Breast epithelium (tissue), 4 donors: ENCODE measurements at places on chromosomes 2 and 18. TPM values are rescaled to one million over a fixed set of nuclear protein-coding genes. Genes with fewer than 3 reads are reported as not detected.

- no peak for DNase-seq
Measured at GRCh38 chr2:215603440-215603839, 167.6 kb upstream of the FN1 start.

- DNase-seq, result no peak
Measured at GRCh38 chr2:233060501-233060979, 398 bp downstream of the INPP5D start.

The TUBB6 gene
- 302 TPM for total RNA-seq

The CLK1 gene
- 237 TPM for total RNA-seq

The SLC4A5 gene
- total RNA-seq, result 6.2 TPM

DNA sequence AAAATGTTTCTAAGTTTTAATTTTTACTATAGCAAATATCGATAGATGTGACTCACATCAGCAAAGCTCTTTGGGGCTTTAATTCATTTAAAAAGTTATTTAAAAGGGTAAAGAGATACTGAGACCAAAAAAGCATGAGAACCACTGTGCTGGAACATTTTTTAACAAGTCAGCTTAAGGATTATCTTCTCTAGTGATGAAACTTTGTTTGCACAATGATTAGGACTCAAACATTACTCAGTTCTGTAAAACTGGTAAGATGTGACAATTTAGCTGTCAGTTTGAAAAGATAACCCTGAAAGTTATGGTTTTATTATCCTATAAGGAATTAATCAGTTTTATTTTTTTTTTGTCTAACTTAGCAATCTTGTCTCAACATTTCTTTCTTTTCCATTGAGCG is 301.4 kb downstream of the TSN start:
- no peak for DNase-seq

- no peak for DNase-seq
Measured at GRCh38 chr2:200477667-200478131, 32.2 kb downstream of the KCTD18 start.

The FOXD4L1 gene
- 0.44 TPM for total RNA-seq

DNA sequence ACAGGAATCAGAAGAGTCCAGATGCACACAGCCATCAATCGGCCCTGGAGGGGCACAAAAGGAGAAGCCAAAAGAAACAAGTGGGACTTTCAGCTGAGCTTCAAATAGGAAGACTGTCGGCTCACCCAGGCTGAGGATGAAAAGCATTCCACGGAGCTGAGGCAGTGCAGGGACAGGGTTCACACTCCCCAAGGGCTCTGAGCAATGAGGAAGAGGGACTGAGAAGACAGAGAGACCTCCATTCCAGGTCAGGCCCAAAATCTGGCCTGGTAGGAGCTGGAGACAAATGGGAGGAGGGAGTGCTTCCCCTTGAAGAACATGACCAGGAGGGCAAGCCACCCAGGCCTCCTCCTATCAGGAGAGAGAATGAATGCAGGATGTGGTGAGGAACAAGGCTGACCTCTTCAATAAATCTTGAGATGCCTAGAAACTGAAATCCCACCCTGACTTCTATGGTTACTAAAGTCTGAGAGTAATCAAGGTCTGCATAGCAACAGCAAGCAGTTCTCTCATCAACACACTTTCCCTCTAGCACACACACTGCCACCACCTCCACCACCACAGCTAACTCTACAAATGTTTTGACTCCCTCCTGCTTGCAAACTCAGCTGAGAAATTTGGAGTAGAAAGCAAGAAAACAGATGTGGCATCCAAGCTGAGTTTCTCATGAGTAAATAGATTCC is 434.4 kb downstream of the TNS1 start:
- no peak for DNase-seq

GRCh38 chr18:5891184-5891853 is 4.0 kb downstream of the TMEM200C start:
- no peak for DNase-seq

- no peak for DNase-seq
Measured at GRCh38 chr18:8735274-8735673, 29.9 kb downstream of the MTCL1 start.

The ACAA2 gene
- total RNA-seq, result 99.5 TPM

- DNase-seq, result no peak
Measured at GRCh38 chr18:46212398-46212797, 108.2 kb downstream of the HAUS1 start.

The HOXD3 gene
- total RNA-seq, result 14.4 TPM

The RAD51AP2 gene
- total RNA-seq, result under 0.01 TPM

The KYNU gene
- total RNA-seq, result 11.7 TPM

DNA sequence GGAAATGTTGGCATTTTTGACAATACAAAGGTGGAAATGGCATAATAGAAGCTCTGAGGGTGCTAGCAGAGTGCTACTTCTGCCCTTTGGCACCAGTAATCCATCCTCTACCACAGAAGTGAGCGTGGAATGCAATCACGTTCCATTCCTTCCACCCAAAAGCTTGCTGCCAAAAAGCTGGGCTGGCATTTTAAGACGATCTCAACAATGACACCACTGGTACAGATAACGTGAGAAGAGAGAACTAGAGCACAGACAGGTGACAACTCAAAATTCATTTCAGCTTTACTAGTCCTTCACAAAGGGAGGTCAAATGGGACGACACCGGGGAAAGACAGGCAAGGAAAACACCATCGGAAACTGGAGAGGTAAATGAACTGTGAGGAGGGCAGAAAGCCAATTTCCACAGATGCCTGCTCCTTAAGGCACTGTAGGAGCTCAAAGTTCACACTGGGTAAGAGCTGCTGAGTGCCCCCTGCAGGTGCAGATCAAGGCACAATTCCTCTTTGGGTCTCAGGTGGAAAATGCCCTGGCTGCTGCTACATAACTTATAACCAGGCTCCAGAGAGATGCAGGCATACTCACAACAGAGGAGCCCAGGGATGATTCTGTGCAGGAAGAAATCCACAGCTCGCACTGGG is 50.7 kb upstream of the RNU4ATAC start:
- no peak for DNase-seq

GRCh38 chr2:174080672-174081121 is 115.5 kb upstream of the SP3 start:
- DNase-seq, result no peak

- no peak for DNase-seq
Measured at GRCh38 chr2:218853766-218854165, 5.8 kb upstream of the WNT6 start.

GRCh38 chr2:134455426-134455825 is 201.6 kb downstream of the MGAT5 start:
- DNase-seq, result no peak

The DES gene
- total RNA-seq, result 17.1 TPM

The IL1F10 gene
- total RNA-seq, result not detected

GRCh38 chr2:168354499-168354898 is 101.6 kb upstream of the CERS6 start:
- no peak for DNase-seq

DNA sequence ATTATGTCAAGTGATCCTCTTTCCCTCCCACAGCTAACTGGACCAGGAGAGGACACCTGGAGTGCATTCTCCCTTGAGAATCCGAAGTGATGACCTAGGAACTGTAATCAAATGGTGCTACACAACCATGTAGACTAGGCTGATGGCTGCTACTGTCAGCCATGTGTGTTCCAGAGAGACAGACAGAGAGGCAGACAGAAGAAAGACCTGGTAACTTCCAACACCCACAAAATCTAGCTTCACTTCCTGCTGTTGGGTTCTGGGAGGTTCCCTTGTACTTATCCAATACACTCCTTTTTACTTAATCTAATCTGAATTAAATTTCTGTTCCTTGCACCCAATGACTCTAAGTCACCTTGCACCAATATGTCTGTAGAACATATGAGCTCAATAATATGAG is 72.3 kb downstream of the AAK1 start:
- DNase-seq, result no peak

- DNase-seq, result no peak
Measured at GRCh38 chr2:38982498-38982897, 92.8 kb downstream of the ARHGEF33 start.

The BMP10 gene
- not detected for total RNA-seq

DNA sequence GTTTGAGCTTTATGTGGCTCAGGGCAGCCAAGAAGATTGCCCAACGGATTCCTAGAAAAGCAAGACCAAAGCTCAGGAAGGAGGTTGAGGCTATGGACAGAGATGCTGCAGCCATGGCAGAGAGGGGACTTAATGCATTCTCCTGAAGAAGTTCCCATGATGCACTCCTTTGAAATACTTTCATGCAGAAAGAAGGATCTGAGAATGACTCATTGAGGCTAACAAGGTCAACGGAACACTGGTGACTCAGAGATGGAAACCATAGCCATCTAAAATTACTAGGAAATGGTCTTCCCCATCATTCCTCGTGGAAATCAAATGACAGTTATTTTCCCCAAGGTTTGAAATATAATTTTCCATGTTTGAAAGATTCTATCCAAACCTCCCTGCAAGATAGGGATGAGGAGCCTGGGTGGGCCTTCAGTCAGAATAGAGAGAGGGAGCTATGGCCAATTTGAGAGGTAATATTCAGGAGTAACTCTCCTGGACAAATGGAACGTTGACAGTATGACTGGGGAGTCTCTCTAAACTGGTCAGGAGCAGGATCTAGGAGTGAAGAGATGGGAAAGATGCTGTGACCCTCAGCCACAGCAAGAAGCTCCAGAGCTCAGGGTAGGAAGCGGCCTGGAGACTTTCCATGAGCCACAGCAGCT is 63.0 kb downstream of the REEP1 start:
- DNase-seq, result no peak

- DNase-seq, result no peak
Measured at GRCh38 chr2:98441706-98442450, 2.8 kb upstream of the INPP4A start.

DNA sequence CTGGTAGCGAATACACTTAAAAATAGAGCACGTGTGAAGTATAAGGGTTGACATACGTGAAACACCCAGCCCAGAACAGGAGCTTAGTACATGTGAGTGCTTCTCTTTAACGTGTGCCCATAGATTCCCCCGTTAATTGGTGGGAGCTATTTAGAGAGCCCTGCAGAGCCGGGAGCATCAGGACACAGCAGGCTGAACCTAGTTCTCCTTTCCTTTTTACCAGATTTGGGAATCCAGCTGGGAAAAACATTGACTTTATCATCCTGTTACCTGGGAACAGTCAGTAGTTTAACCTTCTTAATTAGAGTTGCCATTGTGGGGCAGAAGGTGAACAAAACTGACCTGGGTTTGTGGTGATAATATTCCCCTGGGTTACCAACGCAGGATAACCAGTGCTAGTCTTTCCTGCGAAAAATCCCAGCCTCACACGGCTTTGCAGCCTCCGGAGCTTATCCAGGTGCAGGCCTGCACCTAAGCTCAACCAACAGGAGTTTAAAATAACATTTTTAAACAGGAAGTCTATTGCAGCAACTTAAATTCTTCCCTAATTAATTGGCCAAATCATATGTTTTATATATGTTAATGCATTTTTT is 78.1 kb upstream of the SPTBN1 start:
- DNase-seq, result no peak

The SERPINB11 gene
- not detected for total RNA-seq

The RPRM gene
- not detected for total RNA-seq

The MARCO gene
- 6.9 TPM for total RNA-seq

The UGT1A4 gene
- not detected for total RNA-seq

The RNF152 gene
- total RNA-seq, result 31.5 TPM

DNA sequence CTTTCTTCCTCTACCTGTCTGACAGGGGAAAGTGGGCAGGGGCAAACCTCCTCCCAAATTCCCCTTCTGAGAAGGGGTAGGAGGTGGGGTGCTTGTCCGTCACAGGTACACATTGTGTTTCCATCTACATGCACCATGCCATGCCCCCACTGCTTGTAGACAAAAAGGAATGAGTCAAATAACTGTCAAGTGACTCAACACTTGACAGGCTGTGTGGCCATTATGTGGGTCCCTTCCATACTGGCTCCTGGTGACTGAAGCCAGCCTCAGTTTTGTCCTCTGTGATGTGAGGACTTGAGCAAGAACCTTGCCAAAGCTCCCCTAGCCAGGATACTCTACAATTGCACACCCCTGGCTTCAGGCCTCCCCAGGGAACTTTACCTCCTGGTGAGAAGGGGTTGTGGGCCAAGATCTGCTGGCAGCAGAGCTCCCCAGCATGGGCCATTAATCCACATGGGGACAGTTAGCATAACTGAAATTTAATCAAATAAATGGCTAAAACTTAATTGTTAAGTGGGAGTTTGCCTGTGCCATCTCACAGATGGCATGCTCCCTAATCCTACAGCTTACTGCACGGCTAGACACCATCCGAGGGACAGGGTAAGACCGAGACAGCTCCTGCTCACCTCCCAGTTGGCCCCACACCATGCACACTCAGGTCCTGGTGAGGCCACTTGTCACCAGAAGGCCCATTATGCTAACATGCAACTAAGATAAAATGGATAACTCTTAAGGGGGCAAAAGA is 140.2 kb downstream of the BCL11A start:
- DNase-seq, result no peak

DNA sequence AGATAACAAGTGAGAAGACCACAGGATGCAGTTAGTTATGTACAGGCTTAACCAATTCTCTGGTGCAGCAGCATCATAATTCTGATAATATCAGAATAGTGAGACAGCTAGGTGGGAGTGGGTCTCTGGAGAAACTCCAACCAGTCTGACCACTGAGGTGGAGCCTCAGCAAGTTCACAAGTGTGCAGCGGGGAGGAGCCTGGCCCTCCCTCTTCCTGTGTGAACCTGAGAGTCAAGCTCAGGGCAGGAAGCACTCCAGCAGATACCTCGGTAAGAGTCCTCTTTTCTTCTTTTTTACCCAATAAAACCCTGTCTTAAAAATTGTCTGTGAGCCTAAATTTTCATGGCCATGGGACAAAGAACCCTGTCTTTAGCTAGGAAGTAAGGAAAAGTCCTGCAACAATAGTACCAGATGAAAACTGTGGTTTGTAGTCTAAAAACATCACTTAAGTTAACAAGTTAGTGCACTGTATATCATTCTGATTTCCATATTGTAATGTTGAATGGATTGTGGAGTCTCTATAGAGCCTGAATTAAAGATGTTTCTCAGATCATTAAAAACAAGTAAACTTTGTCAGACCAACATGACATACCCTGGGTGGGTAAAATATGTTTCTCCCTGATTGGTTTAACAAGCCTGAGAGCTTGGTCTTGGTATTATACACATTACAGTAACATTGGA is 370.8 kb downstream of the TMEM182 start:
- DNase-seq, result no peak

- no peak for DNase-seq
Measured at GRCh38 chr2:179253226-179253625, 11.4 kb downstream of the SESTD1 start.

The CHMP3 gene
- 202 TPM for total RNA-seq

- DNase-seq, result no peak
Measured at GRCh38 chr2:85163675-85164074, 30.5 kb downstream of the TCF7L1 start.

- DNase-seq, result no peak
Measured at GRCh38 chr2:230722207-230722885, 9.7 kb downstream of the CAB39 start.

The REG1B gene
- not detected for total RNA-seq

The DSG4 gene
- total RNA-seq, result not detected

GRCh38 chr2:231037731-231038482 is 584 bp downstream of the C2orf72 start:
- DNase-seq, result no peak

- DNase-seq, result no peak
Measured at GRCh38 chr2:101706819-101707177, 9.3 kb downstream of the MAP4K4 start.
